ENCODE measurements at places on chromosomes 2 and 18. TPM values are rescaled to one million over a fixed set of nuclear protein-coding genes. Genes with fewer than 3 reads are reported as not detected.

Gene XIRP2
- total RNA-seq: not detected

Gene WDR43
- 59.1 TPM for total RNA-seq

Gene GRHL1
- 0.37 TPM for total RNA-seq

Gene C2orf15
- not detected for total RNA-seq

Gene HDHD2
- total RNA-seq: 15.8 TPM

Gene ERBB4
- 0.14 TPM for total RNA-seq

Gene DLGAP1
- total RNA-seq: 0.17 TPM

Gene ANO7
- total RNA-seq: 1.1 TPM

Gene ARMC9
- total RNA-seq: 19.9 TPM

Gene EHD3
- 7.8 TPM for total RNA-seq

Gene GALNT5
- 0.09 TPM for total RNA-seq

Gene HTR2B
- 4.4 TPM for total RNA-seq

Gene MYO5B
- 0.70 TPM for total RNA-seq

Gene TMEM17
- total RNA-seq: 0.51 TPM

Gene PLA2R1
- 17.0 TPM for total RNA-seq

Gene PELI1
- 53.0 TPM for total RNA-seq

Gene LANCL1
- 20.6 TPM for total RNA-seq

Gene ZBTB7C
- under 0.01 TPM for total RNA-seq

Gene SIX2
- 0.09 TPM for total RNA-seq

Gene RESP18
- total RNA-seq: not detected

Gene SIGLEC15
- total RNA-seq: not detected

Gene VWC2L
- total RNA-seq: not detected

Gene IL37
- total RNA-seq: not detected

Gene DNER
- not detected for total RNA-seq

Gene CABYR
- 3.1 TPM for total RNA-seq

Gene STPG4
- total RNA-seq: not detected

Gene FBXO36
- total RNA-seq: 1.0 TPM

Gene CCDC138
- 8.8 TPM for total RNA-seq

Gene LRRC30
- not detected for total RNA-seq

Gene NIF3L1
- 17.5 TPM for total RNA-seq

Gene SFTPB
- total RNA-seq: not detected

Gene MDH1B
- total RNA-seq: 0.33 TPM

Gene COL6A3
- total RNA-seq: 14.6 TPM

Gene CCBE1
- total RNA-seq: 0.14 TPM

Gene M1AP
- total RNA-seq: not detected

Gene VRK2
- 35.4 TPM for total RNA-seq

Gene SH3RF3
- total RNA-seq: 13.5 TPM

Gene ITGB6
- total RNA-seq: 0.85 TPM

Gene ZNF804A
- 0.05 TPM for total RNA-seq

Gene ERFE
- 0.34 TPM for total RNA-seq

Gene HOXD12
- not detected for total RNA-seq

Gene PLCD4
- total RNA-seq: 4.7 TPM

Gene ZNF385B
- total RNA-seq: not detected

Gene SKA1
- 18.0 TPM for total RNA-seq

Gene PSMG2
- 79.0 TPM for total RNA-seq

Gene UGT1A5
- not detected for total RNA-seq

Gene RGPD3
- total RNA-seq: 0.51 TPM

Gene MROH2A
- total RNA-seq: not detected

Gene MEP1B
- not detected for total RNA-seq

Gene FTCDNL1
- total RNA-seq: 0.23 TPM

Gene AGAP1
- total RNA-seq: 10.2 TPM

Gene ITGA6
- total RNA-seq: 338 TPM

Gene DSC3
- total RNA-seq: 0.14 TPM

Gene TWIST2
- total RNA-seq: not detected

Gene BARD1
- total RNA-seq: 21.1 TPM

Gene MPP4
- 2.2 TPM for total RNA-seq

Gene CTLA4
- 1.7 TPM for total RNA-seq

Gene TCF7L1
- 8.5 TPM for total RNA-seq

All from dermis blood vessel endothelial cell (primary cell).